ENCODE measurements at places on chromosomes 12 and 14.

GRCh38 chr14:61211476-61212255, 69.5 kb downstream of the TMEM30B start:
- DNase-seq, result no peak

- DNase-seq, result no peak
Observed at GRCh38 chr14:60220084-60220483, 28.9 kb upstream of the PPM1A start.

DNA sequence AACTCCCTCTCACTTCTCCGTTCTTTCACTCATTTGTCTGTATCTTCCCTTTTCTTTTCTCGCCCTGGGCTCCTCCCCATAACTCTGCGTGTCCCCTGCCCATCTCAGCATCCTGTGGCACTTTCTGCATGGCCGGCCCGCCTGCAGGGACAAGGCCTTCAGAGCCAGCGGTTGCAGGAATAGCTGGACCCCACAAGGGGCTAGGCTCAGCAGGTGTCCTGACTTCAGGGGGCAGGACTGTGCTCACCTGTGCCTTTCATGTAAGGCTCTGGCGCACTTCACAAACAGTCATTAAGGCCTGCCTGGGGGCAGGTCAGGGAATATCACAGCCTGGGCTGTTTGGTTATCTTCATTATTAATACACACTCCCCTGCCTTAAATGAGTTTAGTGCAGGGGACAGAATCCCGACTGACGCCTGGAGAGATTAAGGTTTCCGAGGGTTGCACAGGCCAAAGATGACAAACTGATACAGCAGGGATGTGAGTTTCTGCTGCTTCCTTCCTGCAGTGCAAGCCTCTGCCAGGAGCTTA, 768.8 kb upstream of the TBX3 start:
- DNase-seq, result no peak

DNA sequence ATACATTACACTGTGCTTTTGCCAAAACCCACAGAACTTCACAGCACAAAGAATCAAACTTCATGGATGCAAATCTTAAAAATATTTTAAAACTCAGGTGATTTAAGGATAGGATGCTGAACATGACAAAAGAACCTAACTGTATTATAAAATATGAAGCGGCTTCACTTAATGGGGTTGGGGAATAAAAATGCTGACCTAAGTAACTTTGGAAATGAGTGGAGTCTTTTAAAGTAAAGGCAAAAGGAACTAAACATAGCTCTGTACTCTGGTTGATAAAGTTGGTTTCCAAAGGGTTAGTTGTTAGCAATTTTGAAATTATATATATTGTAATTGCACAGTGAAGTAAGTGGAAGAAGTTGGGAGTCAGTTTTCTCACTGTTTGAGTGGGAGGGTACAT, 111.5 kb upstream of the SYT1 start:
- DNase-seq, result no peak

DNA sequence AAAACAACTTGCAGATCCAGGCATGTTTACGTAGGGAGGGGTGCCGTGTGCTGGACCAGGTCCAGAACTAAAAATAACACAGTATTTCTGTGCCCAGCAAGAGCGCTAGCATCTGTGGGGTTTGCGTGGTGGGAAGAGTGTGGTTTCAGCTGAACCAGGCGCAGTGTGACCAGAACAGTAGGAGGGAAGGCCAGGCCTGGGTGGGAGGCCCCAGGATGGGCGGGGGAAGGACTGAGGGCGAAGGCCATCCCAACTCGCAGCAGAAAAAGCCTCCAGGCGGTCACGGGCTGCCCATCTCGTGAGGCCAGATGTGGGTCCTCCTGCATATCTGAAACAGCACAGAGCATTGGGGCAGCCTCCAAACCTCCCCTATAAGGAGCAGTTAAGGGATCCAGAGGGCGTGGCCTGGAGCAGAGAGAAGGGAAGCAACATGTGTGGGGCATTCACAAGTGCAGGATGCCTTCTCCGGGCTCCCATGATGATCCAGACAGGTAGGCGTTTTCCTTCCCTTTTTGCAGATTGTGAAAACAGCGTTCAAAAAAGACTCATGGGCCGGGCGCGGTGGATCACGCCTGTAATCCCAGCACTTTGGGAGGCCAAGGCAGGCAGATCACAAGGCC, 17.8 kb upstream of the CD9 start:
- no peak for DNase-seq

DNA sequence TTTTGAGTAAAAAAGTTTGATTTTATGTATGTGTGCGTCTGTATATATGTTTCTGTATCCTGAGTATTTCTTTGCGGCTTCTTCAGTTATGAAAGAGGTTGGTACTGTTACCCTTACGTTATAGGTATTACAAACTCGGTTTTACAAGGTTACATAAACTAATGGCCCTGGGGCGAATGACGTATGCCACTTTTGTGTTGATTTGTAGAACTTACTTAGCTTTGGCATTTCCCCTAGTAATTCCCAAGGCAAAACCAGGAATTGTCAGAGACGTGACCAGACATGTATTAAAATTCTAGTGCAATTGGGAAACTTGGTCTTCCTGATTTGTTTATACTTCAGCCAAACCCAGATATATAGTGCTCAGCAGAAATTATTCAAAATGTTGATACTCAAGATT, 93.3 kb downstream of the DUSP16 start:
- no peak for DNase-seq

DNA sequence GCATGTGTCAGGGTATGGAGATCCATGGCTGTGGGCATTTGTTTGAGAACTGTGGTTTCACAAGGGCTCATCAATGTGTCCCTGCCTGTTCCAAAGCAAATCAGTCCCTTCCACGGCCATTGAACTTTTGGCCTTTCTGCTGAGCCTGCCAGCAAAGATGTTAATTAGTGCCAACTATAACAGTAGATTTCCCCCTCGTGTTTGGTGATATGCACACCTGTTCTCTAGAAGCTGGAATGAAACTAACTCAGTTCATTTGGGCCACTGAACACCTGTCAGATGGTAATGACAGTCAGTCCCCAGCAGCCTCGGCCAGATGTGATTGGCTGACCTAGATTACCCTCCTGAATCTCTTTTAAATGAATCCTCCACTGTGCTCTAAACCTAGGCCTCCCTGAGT, 43.2 kb downstream of the IRAK3 start:
- no peak for DNase-seq

GRCh38 chr12:68831751-68832503, 23.9 kb downstream of the MDM2 start:
- DNase-seq, result no peak

DNA sequence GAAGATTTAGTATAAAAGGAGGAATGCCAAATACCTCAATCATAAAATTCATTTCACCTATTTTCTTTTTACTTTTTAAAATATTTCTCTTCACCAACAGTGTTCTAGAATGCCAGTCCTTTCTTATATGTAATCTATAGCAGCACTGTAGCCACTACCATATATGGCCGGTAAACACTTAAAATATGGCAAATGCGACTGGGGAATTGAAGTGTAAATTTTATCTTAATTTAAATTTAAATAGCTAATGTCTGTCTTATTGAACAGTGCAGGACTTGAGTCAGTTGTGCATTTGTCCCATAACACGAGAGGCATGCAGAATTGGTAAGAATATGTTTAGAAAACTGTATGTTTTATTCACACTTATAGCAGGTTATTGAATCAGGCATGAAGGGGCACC, 50.1 kb downstream of the WASHC4 start:
- no peak for DNase-seq

Data from kidney capillary endothelial cell (primary cell).